ENCODE measurements at places on chromosomes 6 and 20.

DNA sequence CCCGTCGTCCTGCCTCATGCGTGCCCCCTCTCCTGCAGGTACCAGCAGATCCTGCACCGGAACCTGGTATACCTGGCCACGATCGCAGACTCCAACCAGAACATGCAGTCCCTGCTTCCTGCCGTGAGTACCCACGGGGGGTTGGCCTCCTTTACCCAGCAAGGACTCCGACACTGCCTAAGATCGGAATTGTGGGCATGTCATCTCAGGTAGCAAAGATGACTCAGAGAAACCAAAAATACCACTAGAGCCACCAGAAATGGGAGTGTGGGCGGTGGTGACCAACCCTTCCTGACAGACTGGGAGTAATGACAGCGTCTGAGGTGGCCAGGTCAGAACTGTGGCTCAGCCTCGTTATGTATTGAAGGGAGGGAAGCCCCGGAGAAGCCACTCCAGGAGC lies 16.3 kb downstream of the SS18L1 start:
- no peak for DNase-seq

DNA sequence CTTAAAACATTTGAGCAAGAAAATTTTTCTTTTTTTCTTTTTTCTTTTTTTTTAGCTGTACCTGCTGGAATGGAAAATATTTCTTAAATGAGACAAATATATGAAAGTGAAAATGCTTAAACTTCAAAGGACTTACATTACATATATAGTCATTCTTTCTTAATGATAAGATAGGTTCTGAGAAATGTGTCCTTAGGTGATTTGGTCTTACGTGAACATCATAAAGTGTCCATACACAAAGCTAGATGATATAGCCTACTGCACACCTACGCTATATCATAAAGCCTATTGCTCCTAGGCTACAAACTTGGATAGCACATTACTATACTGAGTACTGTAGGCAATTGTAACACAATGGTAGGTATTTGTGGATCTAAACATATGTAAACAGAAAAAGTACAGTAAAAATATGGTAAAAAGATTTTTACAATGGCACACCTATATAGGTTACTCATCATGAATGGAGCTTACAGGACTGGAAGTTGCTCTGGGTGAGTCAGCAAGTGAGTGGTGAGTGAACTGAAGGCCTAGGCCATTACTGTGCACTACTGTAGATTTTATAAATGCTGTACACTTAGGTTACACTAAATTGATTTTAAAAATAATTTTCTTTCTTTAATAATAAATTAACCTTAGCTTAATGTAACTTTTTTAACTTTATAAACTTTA lies 54.6 kb downstream of the RPP21 start:
- DNase-seq, result no peak

GRCh38 chr6:128282961-128283360 lies 237.4 kb downstream of the PTPRK start:
- DNase-seq, result no peak

DNA sequence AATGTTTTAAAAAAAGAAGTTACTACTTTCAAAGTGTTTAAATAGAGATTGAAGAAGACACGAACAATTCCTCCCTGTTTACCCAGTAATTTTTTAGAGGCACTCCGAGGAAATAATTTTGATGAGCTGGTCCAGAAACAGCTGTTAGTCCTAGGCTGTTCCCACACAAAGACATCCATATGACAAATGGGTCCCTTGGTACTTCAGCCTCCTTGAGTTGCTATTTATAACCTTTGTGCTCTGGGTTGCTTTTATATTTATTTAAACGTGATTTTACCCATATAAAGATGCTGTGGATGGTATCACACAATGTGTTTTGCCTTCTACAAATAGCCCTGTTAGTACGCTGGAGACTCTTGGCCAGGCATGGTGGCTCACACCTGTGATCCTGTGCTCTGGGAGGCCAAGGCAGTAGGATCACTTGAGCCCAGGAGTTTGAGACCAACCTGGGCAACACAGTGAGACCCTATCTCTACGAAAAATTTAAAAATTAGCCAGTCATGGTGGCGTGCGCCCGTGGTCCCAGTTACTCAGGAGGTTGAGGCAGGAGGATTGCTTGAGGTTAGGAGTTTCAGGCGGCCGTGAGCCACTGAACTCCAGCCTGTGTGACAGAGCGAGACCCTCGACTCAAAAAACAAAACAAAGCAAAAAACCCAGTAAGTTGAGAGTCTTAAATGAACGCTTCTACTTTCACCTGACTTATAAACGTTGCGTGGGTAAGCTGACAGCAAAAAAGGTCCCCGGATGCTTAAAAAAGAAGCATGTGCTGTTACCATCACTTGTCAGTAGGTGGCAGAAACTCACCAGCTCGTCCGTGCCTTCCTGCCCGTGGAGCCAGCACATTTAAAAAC lies 56.9 kb upstream of the ARMH2 start:
- DNase-seq, result peak; percentile 44

DNA sequence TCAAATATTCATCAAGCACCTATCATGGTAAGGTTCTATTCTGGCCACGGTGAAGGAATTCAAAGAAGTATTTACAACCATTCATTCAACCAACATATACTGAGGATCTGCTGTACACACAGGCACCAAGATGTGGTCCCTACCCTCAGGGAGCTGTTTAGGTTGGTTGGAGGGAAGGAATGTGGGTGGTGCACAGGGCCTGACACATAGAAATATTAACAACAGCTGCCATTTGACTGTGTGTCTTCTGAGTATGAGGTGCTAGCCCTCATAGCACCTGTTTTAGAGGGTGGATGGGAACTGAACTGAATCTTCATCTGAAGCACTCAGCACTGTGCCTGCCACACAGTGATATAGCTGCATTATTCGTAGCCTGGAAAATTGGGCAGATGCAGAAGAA lies 7.3 kb downstream of the SNPH start:
- DNase-seq, result no peak

DNA sequence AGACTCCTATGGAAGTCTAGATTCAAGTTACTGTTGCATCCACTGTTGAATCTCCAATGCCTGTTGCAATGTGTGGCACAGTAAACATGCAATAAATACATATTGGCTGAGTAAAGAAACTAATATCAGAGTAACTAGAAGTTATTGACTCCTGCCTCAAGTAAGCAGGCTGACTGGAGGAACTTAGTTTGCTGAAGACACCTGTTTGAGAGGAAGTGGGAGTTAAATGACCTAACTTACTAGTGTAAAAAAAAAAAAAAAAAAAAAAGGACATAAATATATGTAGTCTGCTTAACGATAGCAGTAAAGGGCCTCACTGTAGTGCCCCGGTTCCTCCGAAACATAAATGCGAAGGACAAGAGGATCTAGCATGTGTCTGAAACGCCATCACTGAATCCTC lies 249.8 kb upstream of the PRDM1 start:
- DNase-seq, result no peak

- no peak for DNase-seq
Observed at GRCh38 chr20:38304845-38305447, 990 bp downstream of the BPI start.

DNA sequence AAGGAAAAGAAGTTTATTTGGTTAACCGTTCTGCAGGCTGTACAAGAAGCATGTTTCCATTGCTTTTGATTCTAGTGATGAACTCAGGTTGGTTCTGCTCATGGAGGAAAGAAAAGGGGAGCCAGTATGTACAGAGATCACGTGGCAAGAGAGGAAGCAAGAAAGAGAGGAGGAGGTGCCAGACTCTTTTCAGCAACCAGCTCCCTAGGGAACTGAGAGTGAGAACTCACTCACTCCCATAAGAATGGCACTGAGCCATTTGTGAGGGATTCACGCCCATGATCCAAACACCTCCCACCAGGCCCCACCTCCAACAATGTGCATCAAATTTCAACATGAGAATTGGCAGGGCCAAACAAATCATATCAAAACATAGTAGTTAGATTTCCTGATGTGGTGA lies 649.1 kb downstream of the EPM2A start:
- no peak for DNase-seq

GRCh38 chr6:17059022-17059421 lies 42.8 kb upstream of the STMND1 start:
- DNase-seq, result no peak

- no peak for DNase-seq
Observed at GRCh38 chr20:24045621-24046318, 57.2 kb upstream of the GGTLC1 start.

DNA sequence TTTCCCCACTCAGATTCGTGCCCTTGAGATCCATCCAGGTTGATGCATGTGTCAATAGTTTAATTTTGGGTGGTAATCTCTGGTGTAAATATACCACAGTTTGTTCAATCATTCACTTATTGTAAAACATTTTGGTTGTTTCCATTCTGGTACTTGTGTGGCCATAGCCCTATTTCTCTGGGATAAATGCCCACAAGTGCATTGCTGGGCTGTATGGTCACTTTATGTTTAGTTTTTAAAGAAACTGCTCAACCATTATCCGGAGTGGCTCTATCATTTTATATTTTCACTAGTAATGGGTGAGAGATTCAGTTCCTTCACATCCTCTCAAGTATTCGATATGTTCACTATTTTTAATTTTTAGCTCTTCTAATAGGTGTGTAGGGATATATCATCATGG lies 60.7 kb upstream of the RNF24 start:
- DNase-seq, result no peak

DNA sequence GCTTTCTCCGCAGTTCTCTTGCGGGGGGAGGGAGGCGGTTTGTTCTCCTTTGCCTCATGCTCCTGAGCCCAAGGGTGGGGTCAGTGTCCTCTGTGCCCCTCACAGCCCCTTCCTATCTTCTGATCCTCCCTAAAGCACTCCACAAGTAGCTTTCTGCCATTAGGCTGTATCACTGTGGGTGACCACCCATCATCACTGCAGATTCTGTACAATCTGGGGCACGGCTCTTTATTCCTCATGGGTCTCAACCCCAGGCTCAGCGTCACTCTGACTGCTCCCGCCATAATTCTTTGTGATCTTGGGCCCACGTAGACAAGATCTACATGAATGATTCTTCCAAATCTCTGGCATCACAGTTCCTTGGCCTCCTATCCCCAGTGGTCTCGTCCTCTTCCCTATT lies 10.5 kb downstream of the NCR2 start:
- DNase-seq, result no peak

GRCh38 chr6:40276141-40276540 lies 311.0 kb downstream of the LRFN2 start:
- no peak for DNase-seq

- no peak for DNase-seq
Observed at GRCh38 chr20:5918856-5919625, 31.3 kb downstream of the TRMT6 start.

GRCh38 chr6:140029551-140029950 lies 655.1 kb upstream of the CITED2 start:
- DNase-seq, result no peak

DNA sequence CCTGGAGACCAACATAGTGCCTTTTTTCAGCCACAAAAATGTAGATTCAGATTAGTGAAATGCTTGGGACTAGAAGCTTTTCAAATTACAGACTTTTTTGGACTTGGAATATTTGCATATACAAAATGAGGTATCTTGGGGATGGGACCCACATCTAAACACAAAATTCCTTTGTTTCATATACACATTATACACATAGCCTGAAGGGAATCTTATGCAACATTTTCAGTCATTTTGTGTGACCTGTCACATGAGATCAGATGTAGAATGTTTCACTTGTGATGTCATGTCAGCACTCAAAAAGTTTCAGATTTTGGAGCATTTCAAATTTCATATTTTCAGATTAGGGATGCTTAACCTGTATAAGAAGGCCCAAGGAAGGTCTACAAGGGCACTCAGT lies 44.5 kb upstream of the ALDH8A1 start:
- no peak for DNase-seq

GRCh38 chr6:170554796-170555137 lies 598 bp downstream of the TBP start:
- DNase-seq, result no peak

GRCh38 chr6:42915732-42916131 lies at the start of gene PTCRA:
PTCRA (plus strand) TSS chr6:42916053; CDS start chr6:42916070, 17 bp downstream.
- DNase-seq, result no peak

- no peak for DNase-seq
Observed at GRCh38 chr6:125142618-125143017, 11.0 kb upstream of the TPD52L1 start.

DNA sequence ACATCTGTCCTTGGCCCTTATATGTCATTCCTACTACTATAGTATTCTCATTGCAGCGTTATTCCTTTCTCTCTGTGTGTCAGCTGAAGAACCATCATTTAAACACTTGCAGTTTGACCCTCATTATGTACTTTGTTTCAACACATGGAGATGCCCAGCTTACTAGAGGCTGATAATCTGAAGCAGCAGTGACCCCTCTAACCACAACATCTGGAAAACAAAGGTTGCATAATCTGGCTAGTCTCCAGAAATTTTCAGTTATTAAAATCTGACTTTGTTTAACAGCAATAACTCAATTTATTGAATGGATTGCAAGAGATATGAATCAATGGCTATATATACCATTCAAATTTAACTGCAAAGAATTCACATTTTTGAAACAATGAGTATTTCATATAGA lies 6.6 kb upstream of the PHIP start:
- no peak for DNase-seq

DNA sequence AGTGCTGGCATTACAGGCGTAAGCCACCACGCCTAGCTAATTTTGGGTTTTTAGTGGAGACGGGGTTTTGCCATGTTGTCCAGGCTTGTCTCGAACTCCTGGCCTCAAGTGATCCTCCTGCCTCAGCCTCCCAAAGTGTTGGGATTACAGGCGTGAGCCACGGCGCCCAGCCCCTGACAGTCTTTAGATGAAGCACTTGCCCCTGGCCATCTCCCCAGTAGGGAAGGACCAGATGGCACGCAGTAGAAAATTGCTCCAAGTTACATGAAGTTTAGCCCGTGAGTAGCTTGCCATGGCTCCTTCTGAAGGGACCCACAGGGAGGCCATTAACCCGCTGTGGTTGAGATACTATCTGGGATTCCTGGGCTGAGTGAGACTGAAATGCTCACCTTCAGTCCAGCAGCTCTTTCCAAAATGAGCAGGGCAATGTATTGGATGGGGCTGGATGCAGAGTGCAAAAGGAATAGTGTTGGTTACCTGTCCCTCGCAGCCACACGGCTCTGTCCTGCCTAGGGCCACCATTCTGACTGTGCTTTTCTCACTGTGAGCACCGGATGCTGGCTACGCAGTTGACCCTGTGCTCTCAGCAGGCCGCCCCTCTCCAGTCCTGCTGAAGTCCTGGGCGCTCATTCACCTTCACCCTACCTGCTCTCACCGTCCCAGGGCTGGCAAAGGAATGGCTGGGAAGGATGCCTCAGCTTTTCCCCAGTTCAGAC lies 66.9 kb downstream of the EFCAB8 start:
- DNase-seq, result no peak

GRCh38 chr6:124056407-124057334 lies 253.0 kb downstream of the NKAIN2 start:
- DNase-seq, result no peak

DNA sequence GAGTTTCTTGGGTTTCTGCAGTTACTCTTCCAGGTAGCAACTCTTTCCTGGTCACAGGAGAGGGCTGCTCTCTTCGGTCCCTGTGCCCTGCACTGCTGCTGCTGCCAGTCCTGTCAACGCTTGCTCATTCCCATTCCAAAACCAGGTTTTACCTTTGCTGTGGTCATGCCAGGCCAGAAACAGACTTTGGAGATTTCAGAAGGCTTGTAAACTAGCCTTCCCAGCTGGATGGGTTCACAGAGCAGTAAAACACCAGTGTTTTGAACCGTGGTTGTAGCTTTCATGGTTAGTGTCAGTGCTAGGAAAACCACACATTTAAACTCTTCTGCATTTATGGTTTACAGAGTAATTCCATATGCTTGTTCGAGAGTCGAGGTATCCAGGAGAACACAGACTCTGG lies 16.2 kb downstream of the ARFGEF2 start:
- DNase-seq, result no peak

Data from T1000 (cell line).